ENCODE measurements at places on chromosomes 16 and 17. TPM values are rescaled to one million over a fixed set of nuclear protein-coding genes. Genes with fewer than 3 reads are reported as not detected.
A peak's percentile ranks its signal among the peaks of the same experiment; 100 is the strongest.

DNA sequence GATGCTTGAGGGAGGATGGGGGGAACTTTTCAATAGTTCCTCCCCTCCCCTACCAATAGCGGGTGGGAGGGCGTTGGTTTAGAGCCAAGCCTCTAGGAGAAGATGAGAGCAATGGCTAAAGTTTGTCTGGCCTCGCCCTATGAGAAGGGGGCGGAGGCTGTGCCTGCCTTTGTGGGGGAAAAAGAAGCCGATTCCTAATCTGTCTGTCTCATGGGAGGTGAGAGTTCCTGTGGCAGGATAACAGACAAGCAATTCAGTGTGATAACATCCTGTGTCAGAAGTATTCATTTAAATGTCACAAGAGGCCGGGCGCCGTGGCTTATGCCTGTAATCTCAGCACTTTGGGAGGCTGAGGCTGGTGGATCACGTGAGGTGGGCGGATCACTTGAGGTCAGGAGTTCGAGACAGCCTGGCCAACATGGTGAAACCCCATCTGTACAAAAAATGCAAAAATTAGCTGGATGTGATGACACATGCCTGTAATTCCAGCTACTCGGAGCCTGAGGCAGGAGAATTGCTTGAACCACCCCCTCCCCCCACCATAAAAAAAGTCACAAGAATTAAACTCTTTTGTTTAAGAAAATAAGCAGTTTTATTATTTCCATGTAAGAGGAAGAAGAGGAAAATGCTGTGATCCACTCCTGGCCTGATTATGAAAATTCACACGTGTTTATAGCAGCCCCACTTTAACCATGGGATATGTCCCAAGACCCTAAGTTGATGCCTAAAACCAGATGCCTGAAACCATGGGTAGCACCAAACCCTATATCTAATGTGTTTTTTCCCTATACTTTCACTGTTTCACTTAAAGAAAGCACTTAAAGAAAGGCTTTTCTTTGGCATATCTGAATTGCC lies 1.7 kb downstream of the SLFN5 start:
- peak; percentile 63 for DNase-seq

GRCh38 chr17:72618001-72618509 lies 474.4 kb downstream of the SLC39A11 start:
- no peak for DNase-seq

DNA sequence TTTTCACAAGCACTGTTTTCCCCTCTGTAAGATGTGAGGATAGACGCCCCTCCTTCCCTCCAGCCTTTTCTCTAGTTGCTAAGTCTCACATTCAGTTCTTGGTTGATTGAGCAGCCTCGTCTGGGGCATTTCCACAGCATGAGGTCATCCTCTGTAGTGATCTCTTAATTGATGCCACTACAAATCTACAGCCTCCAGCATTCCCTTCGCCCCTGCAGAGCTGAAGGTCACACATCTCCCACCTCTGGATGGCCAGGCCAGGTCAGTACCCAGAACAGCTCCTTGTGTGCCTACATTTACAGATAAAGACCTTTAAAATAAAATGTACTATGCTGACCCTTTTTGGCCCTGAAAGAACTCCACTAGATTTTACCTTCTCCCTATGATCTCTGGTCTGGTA lies 32.5 kb upstream of the CDH11 start:
- no peak for DNase-seq

GRCh38 chr17:20073055-20073979 lies 64.2 kb downstream of the SPECC1 start:
- no peak for DNase-seq

- no peak for DNase-seq
Observed at GRCh38 chr17:78828470-78829185, 12.0 kb downstream of the USP36 start.

DNA sequence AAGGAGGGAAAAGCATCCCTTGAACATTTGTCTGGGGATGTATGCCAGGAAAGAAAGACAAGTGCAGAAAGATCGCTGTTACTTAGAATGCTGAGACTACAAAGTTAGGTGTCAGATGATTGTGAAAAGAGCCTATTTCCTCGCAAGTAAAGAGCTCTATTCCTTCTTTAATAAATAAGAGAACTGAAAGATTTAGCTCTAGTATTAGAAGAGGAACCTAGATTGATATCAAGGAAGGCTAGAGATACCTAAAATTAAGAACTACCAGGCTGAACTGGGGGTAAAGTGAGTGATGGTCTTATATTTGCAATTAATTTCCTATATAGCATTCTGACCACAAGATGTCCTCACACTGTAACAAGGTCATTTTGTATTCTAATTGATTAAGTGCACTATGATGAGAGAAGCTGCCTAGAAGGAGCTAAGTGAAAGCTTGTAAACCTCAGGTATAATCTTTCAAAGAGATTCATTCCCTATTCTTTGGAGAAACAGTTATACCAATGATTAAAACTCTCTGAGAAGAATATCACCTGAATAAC lies 62.3 kb downstream of the SSH2 start:
- DNase-seq = no peak

DNA sequence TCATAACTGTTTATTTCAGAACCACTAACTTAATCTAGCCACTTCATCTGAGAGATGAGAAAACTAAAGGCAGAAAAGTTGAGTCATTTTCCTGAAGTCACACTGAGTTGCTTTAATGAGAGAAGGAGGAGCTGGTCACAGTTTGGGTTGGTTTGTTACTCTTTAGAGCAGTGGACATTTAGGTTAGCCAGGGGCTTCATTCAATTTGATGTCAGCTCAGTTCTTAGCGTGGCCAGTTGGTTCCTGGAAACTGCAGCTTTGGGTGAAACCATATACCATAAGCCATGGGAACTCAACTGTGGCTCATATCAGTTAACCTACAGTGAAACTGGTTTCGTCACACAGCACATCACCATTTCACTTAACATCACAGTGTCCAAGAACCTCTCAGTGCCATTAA lies 59.2 kb upstream of the ADORA2B start:
- no peak for DNase-seq

DNA sequence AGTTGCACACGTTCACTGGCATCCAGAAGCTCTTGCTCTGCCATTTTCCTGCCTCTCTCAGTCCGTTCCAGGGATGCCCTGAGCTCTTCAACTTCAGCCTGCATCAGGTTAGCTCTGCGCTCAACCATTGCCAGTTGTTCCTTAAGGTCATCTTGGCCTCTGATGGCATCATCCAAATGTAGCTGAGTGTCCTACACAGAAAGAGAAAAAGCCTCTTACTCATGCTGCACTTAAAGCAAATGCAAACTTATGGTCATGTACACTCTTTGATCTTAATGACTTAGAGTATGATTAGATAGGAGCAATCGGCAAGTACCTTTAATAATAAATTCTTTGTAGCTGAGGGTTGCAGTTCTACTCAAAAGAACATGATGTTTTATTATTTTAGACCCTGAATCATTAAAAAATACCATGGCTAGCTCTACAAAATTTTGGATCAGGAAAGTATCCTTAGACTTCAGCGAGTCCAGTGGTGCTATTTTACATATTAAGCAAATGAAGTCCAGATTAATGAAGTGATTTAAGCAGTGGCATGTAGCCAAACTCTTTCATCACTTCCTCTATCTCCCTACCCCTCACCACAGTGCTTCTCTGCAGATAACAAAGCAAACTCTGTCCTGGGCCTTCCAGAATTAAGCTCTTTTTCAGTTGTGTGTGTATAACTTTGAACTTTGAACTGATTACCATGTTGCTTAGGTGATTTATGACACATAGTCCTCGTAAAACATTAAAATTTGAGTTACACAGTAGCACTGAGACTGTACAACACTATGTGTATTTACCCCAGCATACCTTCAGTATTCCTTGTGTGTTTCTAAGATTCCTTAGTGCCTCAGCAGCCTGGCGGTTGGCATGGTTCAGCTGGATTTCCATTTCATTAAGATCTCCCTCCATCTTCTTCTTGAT lies 22.1 kb downstream of the MYH4 start:
- DNase-seq = no peak

DNA sequence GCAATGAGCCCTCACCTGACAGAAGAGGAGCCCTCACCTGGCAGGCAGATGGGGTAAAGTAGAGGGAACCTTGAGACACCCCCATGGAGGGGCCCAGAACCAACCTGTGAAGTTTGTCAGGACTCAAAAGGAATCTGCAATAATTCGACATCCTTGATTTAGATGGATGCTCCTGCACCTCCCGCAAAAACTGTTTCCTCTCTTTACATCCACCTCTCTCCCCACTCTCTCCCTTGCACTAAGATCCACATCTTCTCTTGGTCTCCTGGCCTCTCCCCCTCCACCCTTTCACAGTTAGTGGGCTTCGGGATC lies 34.9 kb upstream of the RBFOX3 start:
- no peak for DNase-seq

- DNase-seq = no peak
Observed at GRCh38 chr17:62626719-62627218, 701 bp upstream of the MRC2 start.

- no peak for DNase-seq
Observed at GRCh38 chr17:58415371-58416055, 1.8 kb downstream of the RNF43 start.

GRCh38 chr16:73872856-73873255 lies 423.8 kb upstream of the PSMD7 start:
- no peak for DNase-seq

DNA sequence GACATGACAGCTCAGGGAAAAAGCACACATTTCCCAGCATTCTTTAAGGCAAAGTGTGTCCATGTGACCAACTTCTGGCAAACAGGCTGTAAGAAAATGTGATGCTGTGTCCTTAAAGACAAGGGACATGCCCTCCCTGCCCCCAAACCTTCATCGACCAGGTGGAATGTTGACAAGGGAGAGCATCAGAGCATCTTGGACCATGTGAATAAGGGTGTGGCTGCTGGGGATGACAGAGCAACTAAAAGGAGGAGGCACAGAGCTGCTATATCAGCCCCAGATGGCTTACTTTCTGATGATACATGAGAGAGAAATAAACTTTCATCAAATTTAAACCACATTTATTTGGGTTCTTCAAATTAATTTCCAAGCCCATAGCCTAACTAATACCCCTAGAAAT lies 2.2 kb upstream of the ZNF23 start:
- no peak for DNase-seq

GRCh38 chr17:2707721-2708584 lies 3.6 kb downstream of the CLUH start:
- DNase-seq = no peak

GLIS2 gene
- 19.5 TPM for total RNA-seq

SDR42E2 gene
- not detected for total RNA-seq

ADGRG3 gene
- total RNA-seq = 0.41 TPM
